ENCODE measurements at places on chromosomes 7 and 10.

- DNase-seq = no peak
These were observed 94.0 kb upstream of the PPP2R2D start for GRCh38 chr10:131806646-131807317.

DNA sequence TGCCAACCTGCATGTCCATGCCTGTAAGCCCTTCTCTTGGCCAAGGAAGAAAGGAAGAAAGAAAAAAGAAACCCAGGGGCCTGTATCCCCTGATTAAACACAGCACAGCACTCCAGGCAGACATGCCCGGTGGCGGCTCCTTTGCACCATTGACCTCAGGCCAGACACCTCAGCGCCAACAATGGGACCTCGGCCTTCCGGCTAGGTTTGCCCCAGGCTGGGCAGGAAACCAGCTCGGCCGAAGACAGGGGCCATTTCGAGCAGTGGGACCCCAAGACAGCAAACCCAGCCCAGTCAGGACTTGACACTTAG, 2.8 kb downstream of the HOXA10 start:
- DNase-seq = no peak

GRCh38 chr10:50275650-50276235, 24.4 kb upstream of the ASAH2 start:
- DNase-seq = peak; percentile 23

GRCh38 chr7:99008181-99008631, 129.9 kb downstream of the TRRAP start:
- no peak for DNase-seq

DNA sequence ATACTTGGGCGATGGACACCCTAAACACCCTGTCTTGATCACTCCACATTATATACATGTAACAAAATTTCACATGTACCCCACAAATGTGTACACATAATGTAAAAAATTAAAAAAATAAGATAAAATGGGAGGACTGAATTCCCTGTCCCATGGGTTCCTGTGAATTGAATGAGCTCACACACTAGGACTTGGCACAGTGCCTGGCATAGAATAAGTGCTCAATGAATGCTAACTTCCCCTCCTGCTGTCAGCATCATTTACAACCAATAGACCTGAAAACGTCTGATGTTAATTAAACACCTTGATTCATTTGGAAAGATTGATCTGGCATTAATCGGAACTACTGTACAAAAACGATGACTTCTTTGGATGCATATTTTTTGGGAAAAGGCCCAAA, 117.3 kb upstream of the ZNF438 start:
- no peak for DNase-seq

- DNase-seq = no peak
These were observed 60.3 kb downstream of the PRR15 start for GRCh38 chr7:29623973-29624372.

DNA sequence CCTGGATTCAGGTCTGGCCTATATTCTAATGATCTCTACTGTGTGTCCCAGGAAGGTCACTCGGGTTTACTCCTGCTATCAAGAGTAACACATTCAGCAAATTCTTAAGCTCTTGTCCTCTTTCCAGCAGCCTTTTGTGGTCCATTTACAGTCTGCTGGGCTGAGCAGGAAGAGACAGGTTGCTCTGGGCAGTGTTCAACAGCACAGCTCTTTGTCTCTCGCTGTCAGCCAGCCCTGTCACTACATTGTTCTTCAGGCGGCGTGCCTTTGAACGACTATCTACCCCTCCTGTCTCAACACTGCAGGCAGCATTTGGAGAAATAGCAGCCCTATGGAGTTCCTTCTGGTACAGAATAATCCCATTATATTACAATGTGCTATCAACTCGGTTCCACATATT, 192.2 kb upstream of the TBX20 start:
- DNase-seq = no peak

GRCh38 chr7:36723951-36724664, at the start of gene AOAH:
Gene AOAH, minus strand, starts transcription at chr7:36724494. Its CDS starts 346 bp downstream, at chr7:36724148.
- peak; percentile 64 for DNase-seq

DNA sequence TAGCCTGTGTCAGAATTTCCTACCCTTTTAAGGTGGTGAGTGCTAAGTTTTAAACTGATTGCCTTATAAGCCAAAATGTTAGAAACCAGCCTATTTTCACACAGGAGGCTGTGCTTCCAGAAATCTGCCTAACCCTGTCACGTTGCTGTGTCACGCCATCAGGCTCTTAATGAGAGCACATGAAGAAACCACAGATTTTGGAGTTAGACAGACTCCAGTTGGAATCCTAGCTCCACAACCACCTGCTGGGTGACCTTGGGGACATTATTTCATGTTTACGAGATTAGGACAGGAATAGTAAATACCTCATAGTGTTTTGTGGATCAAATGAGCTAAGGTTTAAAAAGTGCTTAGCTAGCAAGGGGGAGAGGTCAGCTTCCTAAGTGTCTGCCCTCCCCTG, 321.8 kb downstream of the DPP6 start:
- no peak for DNase-seq

DNA sequence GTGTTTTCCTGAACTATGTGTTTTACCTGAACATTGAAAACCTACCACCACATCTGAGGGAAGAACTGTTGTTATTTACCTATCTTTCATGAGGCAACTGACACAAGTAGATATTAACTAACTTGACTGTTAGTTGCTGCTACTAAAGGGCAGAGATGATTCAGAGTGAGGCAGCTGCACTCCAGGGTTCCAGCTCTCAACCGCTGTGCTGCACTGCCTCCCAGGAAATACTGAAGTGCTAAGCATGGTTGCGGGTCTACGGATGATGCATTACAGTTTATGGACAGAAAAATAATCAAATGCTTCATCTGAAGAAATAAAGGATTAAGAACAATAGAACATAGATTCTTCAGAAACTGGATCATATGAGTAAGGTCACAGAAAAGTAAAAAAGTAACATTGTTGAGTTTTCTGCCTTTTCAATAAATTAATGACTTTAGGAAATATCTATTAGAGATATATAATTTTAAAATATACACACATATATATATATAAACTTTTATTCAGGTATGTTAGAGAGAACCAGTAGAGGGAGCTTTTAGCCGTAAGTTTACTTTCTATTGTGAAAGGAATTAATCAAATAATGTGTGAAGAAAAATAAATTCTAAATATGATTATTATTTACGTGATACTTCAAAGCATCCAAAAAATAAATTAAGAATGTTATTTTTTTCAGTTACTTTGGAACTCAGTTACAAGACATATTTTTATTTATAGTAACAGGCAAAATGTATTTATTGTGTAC, 620.0 kb downstream of the CNTNAP2 start:
- no peak for DNase-seq

DNA sequence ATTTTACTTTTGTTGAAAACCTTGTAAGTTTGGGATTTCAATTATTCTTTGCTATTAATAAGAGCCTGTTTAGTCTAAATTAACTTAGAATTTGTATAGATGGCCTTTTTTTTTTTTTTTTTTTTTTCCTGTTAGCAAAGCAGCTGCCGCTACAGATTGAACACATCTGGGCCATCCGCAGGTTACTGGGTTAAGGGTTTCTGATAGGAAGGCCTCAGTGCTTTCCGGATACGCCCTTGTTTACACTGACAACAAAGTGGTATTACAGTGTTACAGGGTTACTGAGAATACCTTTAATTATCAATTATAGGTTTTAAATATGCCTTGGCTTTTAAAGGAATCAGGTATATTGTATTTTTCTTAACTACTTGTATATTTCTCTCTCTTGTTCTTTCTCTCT, 76.8 kb downstream of the PTN start:
- no peak for DNase-seq

- DNase-seq = no peak
These were observed 11.1 kb downstream of the KAZALD1 start for GRCh38 chr10:101072923-101073322.

DNA sequence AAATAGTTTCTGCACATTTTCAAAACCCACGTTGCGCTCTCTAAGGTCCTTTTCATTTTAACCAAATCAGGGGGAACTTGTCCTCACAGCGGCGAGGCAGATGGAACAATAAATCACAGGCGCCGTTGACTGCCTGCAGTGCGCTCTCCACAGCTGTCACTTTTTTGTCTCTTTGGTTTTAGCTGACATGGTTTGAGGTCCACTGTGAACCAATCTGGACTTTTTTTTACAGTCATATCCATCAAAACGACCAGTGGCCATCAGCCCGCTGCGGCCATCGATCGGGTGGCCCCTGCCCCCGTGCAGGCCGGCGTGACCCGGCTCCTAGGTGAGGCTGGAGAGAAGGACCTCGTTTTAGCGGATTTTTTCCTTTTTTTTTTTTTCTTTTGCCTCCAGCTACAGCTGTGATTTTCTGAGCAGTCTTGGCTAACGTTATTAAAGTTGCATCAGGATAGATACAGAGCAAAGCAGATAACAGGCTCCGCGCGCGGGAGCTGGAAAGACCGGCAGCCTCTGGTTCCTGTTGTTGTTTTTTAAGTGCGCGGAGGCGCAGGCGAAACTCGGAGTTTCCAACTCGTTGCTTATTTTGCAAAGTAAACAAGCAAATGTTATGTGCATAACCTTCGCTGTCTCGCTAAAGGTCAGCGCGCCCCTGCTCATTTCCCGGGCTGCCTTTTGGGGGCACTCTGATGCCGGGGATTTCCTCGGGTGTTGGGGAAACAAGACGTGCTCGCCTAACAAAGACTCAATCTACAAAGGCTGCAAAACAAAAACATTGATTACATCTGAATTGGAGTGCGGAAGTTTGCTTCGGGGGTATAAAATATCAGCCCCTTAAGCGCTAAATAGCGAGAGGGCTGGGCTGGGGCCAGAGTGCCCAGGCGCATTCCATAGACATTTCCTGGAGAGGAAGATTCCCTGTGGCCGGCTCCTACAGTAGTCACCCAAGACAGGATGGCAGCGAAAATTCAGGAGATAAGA, 414.8 kb upstream of the MKI67 start:
- DNase-seq = no peak

GRCh38 chr7:102103027-102103372, 183.7 kb upstream of the SH2B2 start:
- no peak for DNase-seq

- no peak for DNase-seq
These were observed 74.2 kb downstream of the MGMT start for GRCh38 chr10:129541200-129541599.

DNA sequence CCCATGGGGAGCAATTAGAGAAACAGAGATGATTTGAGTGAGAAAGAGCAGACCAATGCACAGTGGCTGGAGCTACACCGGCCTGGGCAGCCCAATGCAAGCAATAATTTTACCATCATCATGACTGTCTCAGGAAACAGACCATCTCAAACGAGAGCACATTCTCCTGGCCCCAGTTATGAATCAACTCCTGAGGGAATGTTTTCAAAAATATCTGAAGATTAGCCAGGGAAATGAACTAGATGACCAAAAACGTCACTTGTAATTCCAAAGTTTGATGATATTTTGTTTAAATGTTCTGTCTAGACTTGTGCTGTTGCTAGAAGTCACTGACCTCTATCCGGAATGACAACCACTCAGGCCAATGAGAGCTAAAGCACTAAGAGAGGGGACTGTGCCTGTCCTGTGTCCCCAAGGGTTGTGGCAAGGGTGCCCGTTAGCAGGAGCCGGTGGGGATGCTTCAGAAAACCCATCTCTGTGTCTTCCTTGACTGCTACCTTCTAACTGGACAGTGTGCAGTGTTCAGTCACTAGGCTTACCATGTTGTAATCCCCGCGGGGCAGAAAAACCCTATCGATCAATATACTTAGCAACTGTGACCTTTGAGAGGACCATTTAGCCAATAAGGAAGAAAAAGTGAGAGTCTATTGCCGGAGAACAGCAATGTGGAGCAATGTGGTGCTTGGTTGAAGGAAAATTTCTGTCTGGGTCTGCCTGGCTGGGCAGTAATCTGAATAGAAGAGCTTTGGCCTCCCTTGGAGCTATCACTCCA, 202.4 kb downstream of the ADAM12 start:
- no peak for DNase-seq

DNA sequence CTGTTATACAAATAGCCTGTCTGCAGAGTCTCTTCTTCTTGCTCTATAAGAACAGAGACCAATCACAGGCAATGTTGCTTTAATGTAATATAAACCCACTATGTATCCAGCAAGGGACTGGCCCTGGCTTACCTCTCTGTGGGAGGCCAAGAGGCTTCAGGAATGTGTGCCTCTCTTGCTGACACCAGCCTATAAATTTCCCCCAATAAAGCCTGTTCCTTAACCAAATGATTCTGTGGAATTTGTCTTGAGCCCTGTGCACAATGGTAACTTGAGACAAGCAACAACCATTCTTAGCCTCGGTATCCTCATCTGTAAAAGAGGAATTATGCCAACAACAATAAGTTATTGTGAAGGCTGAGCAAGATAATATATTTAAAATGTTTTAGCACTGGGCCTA, 563.7 kb downstream of the GRM8 start:
- no peak for DNase-seq

DNA sequence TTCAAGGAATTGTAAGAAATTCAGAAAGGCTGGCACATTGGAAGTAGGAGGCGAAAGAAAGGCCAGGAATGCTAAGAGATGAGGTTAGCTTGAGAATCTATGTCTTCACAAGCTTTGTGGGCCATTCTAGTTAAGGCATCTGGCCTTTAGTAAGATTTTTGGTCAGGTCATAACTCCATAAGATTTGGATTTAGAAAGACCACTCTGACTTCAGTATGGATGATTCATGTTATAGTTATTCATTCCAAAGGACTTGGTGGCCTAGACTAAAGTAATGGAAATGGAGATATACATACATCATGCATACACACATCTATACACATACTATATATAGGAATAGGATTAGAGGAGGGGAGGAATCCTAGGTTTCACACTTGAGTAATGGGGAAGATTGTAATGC, 77.5 kb downstream of the SEPTIN7 start:
- DNase-seq = no peak

GRCh38 chr10:30828680-30829079, 199.1 kb upstream of the LYZL2 start:
- no peak for DNase-seq

- DNase-seq = no peak
These were observed 26.0 kb downstream of the SLIT1 start for GRCh38 chr10:97159646-97160305.

- DNase-seq = no peak
These were observed 147.3 kb upstream of the CDCA7L start for GRCh38 chr7:22093001-22093400.

DNA sequence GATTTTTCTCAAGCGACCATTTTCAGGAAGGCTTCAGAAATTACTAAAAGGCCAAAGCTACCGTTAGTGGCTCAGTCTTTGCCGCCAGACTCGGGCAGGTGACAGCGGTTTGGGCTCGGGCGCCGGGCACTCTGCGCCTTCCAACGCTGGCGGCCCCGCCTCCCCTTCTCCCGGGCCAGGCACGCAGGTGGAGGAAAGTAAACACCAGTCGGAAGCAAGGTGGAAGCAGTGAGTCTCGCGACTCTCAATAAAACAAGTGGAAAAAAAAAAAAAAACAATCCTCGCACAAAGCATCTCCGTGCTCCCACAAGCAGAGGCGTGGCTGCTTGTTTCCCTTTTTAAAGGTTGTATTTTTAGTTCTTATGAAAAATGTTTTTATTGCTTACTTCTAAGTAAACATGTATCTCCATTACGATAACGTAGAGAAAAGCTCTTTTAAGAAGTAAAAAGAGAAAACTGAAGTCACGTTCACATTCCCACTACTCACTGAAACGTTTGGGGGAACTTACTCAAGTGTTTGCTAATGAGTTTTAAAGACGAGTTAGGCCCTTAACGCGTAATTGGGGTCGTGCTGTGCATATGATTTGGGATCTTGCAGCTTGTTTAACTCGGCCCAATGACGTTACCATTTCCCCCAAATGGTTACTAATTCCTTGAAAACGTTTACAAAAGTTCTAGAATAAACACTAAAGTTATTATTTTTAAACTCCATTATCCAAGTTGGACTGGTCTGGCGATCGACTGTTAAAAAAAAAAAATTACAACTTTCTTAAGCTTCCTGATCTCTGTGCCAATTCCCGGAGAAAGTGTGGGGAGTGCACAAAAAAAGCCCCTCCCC, 864 bp downstream of the CDCA7L start:
- no peak for DNase-seq

- DNase-seq = no peak
These were observed 205.1 kb upstream of the CXCL12 start for GRCh38 chr10:44589944-44590449.

All from GM10248 (cell line).